Stimulated activated CD4-positive, alpha-beta T cell treated with anti-CD3 and anti-CD28 coated beads, TNF-alpha, amount 100 ng/mL, for 48 hours (primary cell): ENCODE measurements at places on chromosomes 11 and 22.

DNA sequence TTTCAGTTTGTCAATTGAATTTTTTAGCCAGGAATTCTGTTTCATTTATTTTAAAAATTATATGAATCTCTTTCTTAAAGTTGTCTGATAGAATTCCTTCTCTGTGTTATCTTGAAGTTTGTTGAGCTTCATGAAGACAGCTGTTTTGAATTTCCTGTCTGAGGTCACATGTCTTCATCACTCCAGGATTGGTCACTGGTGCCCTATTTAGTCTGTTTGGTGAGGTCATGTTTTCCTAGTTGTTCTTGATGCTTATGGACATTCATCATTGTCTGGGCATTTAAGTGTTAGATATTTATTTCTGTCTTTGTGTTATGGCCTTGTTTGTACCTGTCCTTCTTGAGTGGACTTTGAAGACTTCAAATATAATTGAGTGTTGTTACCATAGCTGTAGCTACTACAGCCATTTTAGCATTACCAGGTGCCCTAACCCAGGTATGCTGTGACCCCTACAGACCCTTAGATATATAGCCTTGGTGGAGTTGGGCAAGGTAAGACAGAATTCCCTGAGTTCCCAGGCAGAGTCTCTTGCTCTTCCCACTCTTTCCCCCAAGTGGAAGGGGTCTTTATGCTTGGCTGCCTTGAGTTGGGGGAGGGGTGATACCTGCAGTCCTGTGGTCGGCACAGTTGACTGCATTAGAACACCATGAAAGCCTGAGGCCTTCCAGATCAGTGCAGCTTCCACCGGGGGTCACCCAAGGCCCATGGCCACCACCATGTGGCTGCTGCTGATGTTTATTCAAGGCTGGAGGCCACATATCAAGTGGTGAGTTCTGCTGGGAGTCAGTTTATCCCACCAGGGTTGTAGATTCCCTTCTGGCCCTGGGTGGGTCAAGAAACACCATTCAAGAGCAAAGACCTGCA lies 229.6 kb downstream of the DYNC2H1 start:
- no peak for DNase-seq

DNA sequence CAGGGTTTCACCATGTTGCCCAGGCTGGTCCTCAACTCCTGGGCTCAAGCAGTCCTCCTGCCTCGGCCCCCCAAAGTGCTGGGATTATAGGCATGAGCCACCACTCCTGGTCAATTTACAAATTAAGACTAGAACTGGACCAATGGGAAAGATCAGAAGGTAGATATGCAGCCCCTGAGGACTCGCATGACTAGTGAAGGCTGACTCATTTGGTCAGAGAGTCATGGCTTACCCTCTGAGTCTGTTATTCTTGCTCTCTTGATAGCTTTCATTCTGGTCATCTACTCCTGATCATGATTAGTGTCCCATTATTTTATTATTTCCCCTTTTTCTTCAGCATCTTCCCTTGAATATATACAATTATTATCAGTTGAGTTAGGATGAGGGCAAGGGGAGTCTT lies 2.7 kb upstream of the LDHAL6A start:
- DNase-seq: no peak

- peak; percentile 30 for DNase-seq
These were observed 1.0 kb downstream of the SUN2 start for GRCh38 chr22:38754751-38755154.

DNA sequence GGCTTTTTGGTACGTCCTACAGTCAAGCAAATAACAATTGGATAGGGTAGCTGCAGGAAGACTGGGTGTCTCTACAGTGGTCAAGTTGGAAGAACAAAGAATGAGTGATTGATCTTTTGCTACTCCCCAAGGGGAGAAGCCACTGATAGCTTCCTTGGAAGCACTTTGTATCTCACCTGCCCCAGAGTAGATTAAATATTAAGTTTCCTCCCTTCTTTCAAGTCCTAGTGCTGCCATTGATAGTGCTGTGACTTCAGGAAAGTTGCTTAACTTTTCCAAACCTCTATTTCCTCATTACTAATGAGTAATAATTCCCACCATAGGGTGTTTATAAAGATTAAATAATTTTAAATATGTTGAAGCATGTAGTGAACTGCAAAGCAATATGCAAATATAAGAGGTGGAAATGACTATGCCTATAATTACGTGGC lies 35.6 kb upstream of the EHF start:
- no peak for DNase-seq

DNA sequence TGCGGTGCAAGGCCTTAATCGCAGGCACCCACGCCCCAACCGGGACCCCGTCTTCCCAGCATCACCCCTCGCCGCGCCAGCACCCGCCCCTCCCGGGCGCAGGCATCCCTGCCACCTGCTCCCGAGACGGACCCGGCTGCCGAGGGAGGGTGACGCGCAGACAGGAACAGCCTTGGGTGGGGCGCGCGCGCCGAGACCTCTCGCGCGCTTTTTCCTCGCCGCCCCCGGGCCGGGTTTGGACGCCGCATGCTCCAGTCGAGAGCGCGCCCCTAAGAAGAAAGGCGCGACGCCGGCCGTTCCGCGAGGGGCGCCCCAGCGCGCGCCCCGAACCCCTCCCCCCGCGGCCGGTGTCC lies 504 bp downstream of the CFL1 start:
- DNase-seq: no peak

DNA sequence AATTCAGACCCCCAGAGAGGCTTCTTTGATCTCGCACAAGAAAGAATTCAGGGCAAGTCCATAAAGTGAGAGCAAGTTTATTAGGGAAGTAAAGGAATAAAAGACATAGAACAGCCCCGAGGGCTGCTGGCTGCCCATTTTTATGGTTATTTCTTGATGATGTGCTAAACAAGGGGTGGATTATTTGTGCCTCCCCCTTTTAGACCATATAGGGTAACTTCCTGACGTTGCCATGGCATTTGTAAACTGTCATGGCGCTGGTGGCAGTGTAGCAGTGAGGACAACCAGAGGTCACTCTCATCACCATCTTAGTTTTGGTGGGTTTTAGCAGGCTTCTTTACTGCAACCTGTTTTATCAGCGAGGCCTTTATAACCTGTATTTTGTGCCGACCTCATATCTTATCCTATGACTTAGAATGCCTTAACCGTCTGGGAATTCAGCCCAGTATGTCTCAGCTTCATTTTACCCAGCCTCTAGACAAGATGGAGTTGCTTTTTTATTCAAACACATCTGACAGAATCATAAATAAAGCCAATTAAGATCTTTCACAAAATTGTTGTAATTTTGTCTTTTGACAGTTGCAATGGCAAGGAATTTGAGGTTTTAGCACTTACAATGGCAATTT lies 7.6 kb downstream of the DDIAS start:
- no peak for DNase-seq

DNA sequence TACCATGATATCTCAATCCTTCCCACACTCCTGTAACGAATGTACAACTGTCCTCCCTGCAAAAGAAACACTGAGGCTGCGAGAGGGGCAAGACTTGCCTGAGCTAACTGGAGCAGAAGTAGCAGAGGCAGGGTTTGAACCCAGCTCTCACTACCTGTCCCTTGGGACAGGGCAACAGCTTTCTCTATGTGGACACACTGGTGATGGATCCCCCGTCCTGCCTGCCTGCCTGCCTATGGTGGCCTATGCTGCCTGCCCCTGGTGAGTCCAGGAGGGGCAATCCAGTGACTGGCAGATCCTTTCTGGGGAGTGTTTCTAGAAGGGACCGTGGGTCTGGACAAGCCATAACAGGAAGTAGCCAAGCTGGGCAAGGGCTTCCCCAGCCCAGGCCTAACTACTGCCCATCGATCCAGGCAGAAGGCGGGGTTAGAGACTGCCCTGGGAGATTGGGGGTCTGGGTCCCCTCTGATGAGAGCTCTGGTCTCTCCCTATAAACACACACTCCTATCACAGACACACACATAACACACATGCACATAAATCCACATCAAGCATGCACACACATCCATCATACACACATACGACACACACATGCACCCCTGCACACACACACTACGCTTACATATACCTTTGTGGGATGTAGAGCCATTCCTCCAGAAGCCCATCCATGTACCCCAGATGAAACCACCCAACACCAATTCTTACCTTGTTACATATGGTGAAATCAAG lies 1.1 kb upstream of the EMID1 start:
- no peak for DNase-seq

- DNase-seq: peak; percentile 66
These were observed 17.3 kb upstream of the SLC29A2 start for GRCh38 chr11:66388780-66389386.

- no peak for DNase-seq
These were observed 152.9 kb downstream of the TENM4 start for GRCh38 chr11:79287952-79288351.

- no peak for DNase-seq
These were observed 16.2 kb downstream of the LRRC32 start for GRCh38 chr11:76654298-76654851.

- DNase-seq: no peak
These were observed 39.7 kb downstream of the USP35 start for GRCh38 chr11:78228467-78228866.

DNA sequence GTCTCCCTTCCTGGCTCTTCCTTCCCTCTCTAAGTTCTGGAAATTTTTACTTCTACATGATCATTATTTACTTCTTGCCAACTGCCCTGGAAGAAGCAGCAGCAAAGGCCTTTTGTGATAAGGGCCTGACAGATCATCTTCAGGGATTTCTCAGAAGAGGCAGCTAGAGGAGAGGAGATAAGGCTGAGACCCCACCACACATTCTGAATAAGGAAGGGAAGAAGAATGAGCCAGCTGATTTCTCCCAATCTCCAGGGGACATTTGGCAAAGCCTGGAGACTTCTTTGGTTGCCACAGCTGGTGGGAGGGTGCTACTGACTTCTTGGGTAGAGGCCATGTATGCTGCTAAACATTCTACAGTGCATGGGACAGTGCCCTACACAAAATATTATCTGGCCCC lies 122.4 kb upstream of the OR9Q1 start:
- DNase-seq: no peak

GRCh38 chr22:30000566-30000965 lies 79.7 kb upstream of the HORMAD2 start:
- peak; percentile 8 for DNase-seq

GRCh38 chr22:47333625-47334024 lies 571.2 kb downstream of the TBC1D22A start:
- no peak for DNase-seq

- no peak for DNase-seq
These were observed 26.5 kb downstream of the ATXN10 start for GRCh38 chr22:45698094-45698493.

GRCh38 chr11:5737670-5738392 lies 1.6 kb downstream of the OR56B1 start:
- no peak for DNase-seq

DNA sequence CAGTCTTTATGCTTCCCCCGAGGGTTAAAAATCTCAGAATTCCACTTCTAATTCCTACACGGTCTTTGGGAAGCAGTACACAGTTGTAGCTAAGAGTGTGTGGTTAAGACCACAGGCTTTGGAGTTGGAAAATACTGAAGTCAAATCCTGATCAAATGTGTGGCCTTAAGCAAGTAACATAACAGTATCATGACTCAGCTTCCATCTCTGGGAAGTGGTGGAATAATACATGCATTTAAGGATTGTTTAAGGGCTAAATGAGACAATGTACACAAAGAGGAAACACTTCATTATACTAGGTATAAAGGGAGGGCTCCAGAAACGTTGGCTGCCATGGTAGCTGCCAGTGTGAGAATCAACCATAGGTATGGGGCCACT lies 71.5 kb downstream of the FAT3 start:
- no peak for DNase-seq

DNA sequence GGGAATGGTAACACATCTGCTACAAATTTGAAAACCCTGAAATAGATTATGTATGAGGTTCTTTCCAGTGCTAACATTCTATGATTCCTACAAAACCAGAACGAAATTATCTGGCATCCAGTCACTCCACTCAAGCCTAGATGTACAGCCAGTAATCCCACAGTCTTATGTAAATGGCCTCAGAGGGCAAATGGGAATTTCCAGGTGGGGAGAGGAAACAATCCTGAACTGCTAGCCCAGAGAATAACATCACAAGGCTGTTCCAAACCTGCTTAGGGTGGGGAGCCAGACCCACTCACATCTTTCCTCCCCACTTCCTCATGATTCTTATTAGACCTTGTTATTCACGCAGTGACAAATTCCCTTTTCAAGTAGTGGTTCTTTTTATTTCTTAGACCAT lies 3.5 kb downstream of the FIBIN start:
- DNase-seq: no peak

DNA sequence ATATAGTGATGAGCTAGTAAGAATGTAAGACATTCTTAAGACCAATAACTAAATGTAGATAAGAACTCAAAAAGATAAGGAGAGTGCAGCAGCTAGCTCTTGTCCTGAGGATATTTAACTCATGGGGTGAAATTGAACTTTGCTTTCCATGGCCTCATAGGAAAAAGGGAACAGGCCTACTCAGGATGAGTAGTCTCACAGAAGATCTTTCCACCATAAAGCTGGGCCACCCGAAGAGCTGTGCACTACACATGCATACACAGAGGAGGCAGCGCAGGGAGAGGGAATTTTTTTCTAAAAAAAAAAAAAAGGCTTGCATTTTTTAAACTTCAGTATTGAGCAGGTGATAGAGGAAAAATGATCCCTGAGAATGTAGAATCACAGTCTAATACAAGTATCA lies 59.9 kb upstream of the CFAP300 start:
- DNase-seq: no peak

DNA sequence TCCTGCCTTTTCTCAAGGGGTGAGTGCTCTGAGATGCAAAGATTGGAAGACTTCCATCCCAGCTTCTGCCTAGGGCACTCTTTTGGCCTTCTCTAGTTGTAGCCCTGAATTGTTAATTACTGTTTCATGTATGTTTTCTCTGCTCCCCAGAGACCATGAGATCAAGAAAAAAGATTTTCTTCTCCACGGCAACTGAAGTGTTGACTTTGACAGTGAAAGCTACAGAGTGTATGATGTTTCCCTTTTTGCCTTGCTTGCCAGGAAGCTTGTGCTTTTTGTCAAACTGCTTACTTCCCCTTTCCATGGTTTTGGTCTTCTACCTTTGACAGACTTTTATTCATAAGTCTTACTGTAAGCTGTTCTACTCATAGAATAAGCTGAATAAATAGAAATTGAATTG lies 23.3 kb upstream of the EIF3D start:
- no peak for DNase-seq

GRCh38 chr11:64469288-64469687 lies 110.3 kb downstream of the RPS6KA4 start:
- no peak for DNase-seq

DNA sequence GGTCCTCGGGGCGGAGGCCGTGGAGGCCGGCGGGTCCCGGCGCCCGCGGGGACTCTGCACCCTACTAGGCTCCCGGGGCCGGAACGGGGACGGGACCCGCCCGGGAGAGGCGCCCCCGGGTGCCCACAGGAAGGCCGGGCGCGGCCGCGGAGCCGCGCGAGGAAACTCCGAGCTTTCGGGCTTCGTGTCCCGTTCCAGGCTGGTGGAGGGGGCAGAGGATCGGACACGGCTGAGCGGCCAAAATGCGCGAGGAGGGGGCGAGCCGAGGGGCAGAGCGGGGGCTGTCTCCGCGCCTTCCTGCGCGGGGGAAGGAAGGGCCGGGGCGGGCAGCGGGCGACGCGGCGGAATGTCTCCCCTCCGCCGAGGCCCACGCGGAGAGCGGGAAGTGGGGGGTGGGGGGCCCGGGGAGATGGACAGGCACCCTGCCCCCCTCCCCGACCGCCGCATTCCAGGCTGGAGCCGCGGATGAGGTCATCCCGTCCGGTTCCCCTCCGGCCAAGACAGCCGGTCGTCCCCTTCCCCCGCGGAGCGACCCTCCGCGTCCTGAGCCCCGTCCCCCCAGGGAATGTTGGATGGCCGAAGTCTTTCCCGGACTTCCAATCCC lies 430 bp downstream of the CDC42EP1 start:
- no peak for DNase-seq
